ENCODE measurements at places on chromosomes 11 and 22. TPM values are rescaled to one million over a fixed set of nuclear protein-coding genes. Genes with fewer than 3 reads are reported as not detected.

PGA5 gene
- not detected for total RNA-seq

OR8D4 gene
- total RNA-seq, result 0.18 TPM

KCNJ1 gene
- 0.84 TPM for total RNA-seq

SERHL2 gene
- 3.2 TPM for total RNA-seq

FAM181B gene
- total RNA-seq, result 18.9 TPM

ANO1 gene
- total RNA-seq, result 2.3 TPM

OR6T1 gene
- total RNA-seq, result not detected

H19 gene
- total RNA-seq, result 5.9 TPM

CEND1 gene
- 217 TPM for total RNA-seq

TBX10 gene
- not detected for total RNA-seq

LDLRAD3 gene
- 14.3 TPM for total RNA-seq

ALDH3B2 gene
- not detected for total RNA-seq

WNT7B gene
- 3.9 TPM for total RNA-seq

SESN3 gene
- total RNA-seq, result 132 TPM

SLC29A2 gene
- total RNA-seq, result 9.6 TPM

ZP1 gene
- total RNA-seq, result not detected

MFNG gene
- total RNA-seq, result 3.9 TPM

CRYBA4 gene
- total RNA-seq, result 1.1 TPM

PATE1 gene
- total RNA-seq, result not detected

DEPDC7 gene
- total RNA-seq, result 4.5 TPM

FBXO3 gene
- 61.6 TPM for total RNA-seq

SCGB1A1 gene
- not detected for total RNA-seq

EFEMP2 gene
- total RNA-seq, result 21.4 TPM

GNG3 gene
- 317 TPM for total RNA-seq

Data from dorsolateral prefrontal cortex (tissue), 122 donors.